ENCODE measurements at places on chromosomes 16 and 17.

- DNase-seq, result no peak
Observed at GRCh38 chr17:31392002-31392855, 754 bp downstream of the RAB11FIP4 start.

- no peak for DNase-seq
Observed at GRCh38 chr17:81397314-81398175, 2.3 kb downstream of the BAHCC1 start.

DNA sequence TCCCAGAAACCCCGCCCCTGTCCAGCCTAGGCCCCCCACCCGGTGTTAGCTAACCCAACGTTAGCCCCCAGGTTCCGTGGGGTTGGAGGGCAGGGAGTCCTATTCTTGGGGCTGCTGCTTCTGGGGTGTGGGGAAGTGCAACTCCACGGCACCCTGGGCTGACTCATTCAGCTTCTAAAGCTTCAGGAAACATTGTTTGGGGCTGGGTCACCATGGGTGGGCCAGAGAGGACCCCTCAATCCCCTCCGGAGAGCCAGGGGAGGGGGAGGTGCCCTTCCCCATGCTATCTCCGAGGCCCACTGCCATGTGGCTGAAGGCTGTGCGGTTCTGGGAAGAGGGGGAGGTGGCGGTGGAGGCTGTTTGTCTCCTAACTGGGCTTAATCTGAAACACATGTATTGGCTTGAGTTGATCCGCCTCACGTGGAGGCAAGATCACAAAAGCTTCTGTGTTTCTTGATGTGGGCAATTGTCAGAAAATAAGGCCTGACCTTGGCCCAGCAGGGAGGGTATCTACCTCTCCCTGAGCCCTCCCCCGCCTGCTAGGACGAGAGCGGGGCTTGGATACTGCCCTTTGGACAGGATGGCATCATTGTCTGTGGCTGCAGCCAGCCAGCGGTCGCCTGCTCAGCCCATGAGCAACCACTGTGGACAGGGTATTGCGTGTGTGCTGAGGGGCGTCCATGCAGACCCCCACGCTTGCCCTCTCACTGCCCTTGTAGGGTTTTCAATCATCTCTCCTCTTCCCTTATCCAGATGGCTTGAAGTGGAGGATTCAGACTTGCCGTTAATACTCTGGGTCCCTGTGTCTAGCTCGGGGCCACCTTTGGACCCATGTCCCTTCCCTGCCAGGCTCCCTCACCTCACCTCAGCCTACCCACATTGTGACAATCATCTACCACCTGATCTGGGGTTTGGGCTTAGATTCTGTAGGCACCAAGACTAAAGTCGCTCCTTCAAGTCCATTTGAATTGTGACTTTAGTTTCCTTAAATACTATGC, 1.3 kb downstream of the SERPINF1 start:
- no peak for DNase-seq

- no peak for DNase-seq
Observed at GRCh38 chr16:13561291-13562070, 358.5 kb upstream of the ERCC4 start.

DNA sequence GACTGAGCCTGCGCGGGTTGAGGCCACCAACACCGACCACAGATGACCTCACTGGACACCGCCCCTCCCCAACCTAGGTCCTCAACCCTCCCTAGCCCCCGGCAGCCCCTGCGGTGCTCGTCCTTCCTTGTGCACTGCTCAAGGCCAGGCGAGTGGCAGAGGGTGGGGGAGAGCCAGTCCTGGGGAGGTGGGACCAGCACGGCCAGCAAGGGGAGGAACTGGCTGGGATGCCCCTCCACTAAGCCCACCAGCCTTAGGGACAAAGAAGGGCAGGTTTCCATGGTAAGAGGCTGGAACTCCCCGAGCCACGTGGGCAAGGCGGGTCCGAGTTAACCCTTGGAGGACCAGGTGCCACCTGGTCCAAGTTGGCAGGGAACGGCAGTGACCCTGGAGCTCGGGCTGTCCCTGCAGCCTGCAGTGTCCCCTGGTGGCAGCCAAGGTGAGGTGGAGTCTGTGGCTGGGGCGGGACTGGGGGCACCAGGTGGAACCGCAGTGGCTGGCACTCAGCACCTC, 9.2 kb downstream of the FSCN2 start:
- no peak for DNase-seq

- DNase-seq, result no peak
Observed at GRCh38 chr16:2278956-2279800, 11.3 kb upstream of the RNPS1 start.

DNA sequence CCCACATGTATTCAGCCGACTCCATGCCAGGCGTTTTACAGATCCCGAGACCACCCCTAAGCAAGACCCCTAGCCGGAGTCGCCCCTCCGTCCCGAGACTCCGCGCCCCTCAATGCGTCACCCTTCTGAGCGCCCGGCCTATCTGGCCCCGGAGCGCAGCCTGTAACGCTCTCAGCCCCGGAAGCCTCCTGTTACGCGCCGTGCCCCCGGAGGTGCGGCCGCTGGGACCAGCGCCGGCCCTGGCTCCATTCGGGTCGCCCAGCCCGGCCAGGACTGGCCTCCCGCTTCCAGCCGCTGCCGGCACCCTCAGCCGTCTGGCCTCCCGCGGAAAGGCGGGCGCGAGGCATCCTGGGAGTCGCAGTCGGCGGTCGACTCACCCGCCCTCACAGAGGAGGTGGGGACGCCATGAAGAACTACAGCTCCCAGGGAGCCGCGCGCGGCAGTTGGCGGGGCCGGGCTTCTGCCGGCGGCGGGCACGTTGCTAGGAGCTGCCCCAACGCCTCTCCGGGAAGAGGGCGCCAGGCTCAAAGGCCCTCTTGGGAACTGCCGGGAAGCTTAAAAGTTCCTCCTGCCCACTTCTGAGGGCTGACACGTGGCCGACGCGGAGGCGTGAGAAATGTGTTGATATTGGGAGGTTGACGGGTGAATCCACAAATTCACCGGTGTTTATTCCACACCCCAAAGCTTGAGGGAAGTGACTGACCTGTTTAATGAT, at the start of gene FBF1:
Gene FBF1 (minus strand): TSS at position 316 of the 715 bp plus-strand sequence. CDS start 2,893 bp downstream, outside the sequence.
- peak; percentile 69 for DNase-seq

- DNase-seq, result no peak
Observed at GRCh38 chr17:46097497-46097896, 95.7 kb downstream of the KANSL1 start.

GRCh38 chr16:3822366-3823045, 58.0 kb downstream of the CREBBP start:
- DNase-seq, result no peak

DNA sequence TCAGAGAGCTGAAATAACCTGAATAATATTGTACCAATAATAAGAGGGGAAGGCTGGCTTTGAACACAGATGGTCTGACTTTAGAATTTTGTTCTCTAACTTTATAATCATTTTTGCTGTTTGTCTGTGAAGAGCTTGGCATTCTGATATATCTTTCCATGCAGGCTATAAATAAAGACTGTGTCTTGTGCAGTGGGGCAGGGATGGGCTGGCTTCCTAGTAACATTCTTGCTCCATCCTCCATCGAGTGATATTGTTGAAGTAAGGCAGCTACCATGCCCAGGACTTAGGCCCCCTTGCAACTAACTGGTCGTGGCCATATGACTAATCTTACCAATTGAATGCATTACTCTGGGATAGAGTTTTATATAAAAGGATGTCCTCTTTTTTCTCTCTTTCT, 234.7 kb upstream of the IRX3 start:
- no peak for DNase-seq

GRCh38 chr17:79341816-79342215, 267.2 kb downstream of the ENGASE start:
- no peak for DNase-seq

DNA sequence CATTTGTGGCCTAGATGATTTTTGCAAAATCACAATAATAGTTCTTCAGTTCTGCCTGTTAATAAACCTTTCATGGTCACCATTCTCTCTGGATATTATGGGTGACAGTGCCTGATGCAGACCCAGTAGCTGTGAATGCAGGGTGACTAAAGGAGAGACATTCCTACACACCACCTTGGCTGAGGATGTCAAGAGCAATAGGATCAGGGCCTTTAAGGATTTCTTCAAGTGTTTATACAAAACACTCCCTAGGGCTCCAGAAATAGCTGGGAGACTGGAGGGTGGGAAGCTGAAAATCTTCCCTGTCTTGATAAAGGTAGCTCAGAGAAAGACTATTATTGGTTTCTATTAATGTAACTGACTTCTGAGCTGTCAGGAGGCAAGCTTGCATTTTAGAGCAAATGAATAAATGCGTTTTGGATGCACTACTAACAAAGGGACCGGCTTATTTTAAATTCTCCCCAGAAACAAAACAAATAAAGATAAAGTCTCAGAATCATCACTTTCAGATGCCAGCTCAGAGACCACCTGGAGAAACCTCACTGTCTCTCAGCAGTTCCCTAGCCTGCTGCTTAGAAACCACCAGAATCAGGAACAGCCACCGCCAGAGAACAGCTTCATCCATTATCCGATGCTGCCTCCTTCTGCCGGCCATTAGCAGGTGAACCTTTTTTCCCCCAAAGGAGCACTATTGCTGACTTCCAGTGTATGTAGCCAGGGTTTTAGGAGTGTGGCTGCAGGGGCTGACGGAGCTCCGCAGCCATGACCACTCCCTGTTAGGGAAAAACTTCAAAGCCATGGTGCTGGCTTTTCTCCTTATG, 171.4 kb upstream of the DYNLRB2 start:
- DNase-seq, result no peak
